ENCODE measurements at places on chromosomes 2 and 18.

- DNase-seq: no peak
Observed at GRCh38 chr2:45812011-45812500, 160.6 kb downstream of the PRKCE start.

DNA sequence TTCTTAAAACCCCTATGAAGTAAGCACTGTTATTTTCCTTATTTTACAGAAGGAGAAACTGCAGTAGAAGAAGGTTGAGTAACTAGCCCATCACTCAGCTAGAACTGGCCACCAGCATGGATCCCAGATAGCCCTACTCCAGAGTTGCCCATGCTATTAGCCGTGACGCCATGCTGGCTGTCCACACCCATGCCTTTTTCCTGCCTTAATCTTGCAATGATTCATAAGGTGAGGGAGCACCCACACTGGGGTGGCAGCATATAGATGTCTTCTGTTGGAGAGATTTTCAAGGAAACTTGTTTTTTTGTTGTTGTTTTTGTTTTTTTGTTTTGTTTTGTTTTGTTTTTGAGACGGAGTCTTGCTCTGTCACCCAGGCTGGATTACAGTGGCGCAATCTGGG is 204.1 kb upstream of the HAAO start:
- no peak for DNase-seq

DNA sequence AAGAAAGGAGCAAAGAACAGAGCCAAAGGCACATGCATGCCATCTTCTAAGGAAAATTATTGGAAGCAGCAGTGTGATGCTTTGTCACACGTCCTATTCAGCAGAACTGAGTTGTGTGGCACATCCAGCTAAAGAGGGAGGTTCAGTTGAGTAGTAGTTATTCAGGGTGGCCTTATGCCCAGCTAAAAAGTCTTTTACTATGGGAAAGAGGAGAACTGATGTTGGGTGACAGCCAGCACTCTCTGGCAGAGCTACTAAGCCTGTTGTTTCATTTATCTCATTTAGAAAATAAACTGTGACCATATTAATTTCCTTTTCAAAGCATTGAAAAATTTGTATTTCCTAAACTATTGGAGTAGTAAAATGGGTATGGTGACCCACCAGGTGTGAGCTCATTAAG is 18.5 kb downstream of the ITGA6 start:
- no peak for DNase-seq

DNA sequence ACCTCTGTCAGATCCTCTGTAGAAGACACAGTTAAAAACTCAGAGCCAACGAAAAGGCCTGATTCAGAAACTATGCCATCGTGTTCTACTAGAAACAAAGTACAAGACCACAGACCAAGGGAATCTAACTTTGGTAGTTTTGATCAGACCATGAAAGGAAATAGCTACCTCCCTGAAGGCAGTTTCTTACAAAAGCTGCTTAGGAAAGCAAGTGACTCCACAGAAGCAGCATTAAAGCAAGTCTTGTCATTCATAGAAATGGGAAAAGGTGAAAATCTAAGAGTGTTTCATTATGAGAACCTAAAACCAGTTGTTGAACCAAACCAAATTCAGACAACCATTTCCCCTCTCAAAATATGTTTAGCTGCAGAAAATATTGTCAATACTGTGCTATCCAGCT is 58.2 kb downstream of the FSIP2 start:
- no peak for DNase-seq

DNA sequence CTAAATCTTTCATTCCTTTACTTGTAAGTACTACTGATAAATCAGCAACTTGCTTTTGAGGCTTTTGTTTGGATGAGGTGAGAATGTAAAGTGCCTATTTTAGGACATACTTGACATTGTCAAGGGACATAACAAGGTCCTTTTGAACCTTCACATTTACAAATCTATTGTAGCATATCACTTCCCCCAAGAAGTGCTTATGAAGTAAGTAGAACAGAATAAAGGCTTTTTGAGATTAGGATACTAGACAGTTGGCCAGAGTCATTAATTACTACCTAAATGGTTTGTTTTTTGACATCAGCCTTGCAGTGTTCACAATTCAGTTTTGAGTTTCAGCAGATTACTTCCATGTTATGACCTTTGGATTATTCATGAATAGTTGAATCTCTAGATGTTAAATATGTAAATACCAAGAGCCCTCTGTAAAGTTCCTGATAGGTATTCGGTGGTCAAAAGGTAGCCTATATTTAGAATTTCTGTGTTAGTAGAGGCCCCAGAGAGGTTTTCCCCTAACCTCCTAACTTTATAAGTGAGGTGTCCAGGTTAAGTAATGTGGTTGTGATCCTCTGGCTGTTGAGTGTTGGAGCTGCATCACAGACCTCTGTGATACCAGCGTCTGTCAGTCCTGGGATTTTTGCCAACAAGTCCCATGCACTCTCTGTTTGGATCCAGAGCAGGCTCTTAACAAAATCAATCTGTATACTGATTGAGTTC is 67.2 kb downstream of the LCLAT1 start:
- DNase-seq: no peak

- no peak for DNase-seq
Observed at GRCh38 chr2:130790804-130791616, 35.7 kb downstream of the AMER3 start.

DNA sequence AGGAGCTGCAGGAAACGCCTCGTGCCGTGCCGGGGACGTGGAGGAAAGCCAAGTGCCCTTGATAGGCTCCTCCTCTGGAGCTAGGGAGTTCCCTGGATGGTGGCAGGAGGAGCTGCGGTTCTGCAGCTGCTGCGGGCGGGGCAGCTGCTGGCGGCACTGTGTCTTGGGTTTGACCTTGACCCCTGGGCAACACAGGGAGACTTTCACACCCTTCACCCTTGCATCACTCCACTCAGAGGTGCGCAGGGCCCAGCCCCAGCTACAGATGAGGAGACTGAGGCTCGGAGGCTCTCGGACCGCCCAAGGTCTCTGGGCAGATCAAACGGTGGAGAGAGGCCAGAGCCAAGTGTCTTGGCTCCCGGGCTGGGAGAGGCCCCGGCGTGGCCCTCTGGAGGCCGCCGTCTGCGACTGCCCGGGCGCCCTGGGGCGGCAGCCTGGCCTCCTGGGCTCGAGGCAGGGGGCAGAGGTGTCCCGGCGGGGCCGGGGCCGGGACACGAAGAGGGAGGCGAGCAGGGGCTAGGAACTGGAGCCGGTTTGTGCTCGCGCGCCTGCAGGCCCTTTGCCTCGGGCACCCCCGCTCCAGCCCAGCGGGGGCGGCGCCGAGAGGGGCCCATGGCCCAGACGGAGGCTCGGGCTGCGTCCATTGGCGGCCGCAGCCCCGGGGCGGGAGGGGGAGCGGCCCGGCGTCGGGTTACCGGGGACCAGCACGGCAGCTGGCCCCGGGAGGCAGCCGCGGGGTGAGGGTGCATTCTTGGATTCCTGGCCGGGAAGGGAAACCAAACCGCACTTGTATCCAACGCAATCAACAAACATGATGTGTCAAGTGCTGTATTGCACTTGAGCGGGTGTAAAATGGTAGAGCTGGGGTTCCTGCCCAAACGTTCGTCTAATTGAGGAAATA is 129.6 kb upstream of the SLC1A4 start:
- DNase-seq: no peak

DNA sequence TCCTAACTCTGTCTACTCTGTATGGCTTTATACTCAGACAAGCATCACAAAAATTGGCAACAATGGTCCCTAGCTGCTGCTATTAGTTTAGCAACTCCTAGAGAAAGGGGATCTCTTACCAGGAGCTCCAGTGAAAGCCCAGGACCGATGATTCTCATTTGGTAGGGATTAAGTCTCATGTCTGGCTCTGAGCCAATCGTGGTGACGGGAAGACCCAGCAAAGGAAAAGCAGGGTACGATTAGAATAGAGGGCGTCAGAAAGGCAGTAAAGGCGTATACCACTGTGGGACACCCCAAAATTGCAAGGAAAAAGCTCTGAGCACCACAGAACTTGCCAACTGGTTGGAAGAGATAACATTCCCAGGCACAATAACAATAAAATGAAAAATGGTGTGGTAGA is 129.5 kb downstream of the MTCL1 start:
- no peak for DNase-seq

DNA sequence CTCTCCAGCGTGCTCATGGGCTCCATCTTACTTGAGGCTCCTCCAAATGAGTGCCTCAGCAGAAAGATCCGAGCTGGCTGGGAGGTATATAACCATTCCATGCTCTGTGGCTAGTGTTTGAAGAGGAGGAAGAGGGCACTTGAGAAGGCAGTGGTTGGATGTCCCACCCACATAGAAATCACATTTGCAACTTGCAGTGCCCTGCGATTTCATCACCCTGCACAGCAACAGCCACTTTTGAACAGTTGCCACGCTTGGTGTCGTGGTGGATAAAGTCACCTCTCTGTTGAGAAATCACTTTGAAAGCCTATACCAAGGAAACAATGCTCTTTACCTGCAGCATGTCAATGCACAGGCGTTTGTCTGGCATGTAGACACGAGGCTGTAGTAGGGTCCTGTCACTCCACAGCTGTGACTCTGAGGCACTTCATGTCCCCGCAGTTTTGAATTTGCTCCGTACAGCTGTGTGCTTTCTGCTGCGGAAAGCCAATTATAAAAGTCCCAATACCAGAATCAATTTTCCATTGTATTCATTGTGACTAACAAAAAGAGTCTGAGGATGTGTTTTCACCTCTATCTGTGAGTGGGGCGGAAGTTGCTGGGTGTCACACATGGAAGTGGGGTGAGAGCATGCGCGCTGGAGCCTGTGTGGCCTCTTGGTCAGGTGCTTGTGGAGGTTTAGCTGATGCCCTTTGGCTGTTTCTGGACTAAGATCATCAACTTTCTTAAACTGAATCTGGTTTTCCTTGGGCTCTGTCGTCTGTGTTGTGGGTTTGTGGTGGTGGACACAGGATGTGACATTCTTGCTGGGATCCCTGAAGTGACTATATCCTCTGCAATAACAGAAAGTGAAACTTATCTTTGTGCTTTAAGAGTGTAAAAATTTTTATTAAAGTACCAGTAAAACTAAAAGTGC is 2.8 kb downstream of the CNDP2 start:
- peak; percentile 78 for DNase-seq

GRCh38 chr2:66570471-66570870 is 135.5 kb downstream of the MEIS1 start:
- DNase-seq: no peak

DNA sequence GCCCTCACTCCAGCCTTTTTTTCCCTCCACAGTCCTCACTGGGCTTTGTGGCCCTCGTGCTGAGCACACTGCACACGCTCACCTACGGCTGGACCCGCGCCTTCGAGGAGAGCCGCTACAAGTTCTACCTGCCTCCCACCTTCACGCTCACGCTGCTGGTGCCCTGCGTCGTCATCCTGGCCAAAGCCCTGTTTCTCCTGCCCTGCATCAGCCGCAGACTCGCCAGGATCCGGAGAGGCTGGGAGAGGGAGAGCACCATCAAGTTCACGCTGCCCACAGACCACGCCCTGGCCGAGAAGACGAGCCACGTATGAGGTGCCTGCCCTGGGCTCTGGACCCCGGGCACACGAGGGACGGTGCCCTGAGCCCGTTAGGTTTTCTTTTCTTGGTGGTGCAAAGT is 39.4 kb downstream of the STEAP3 start:
- DNase-seq: no peak

DNA sequence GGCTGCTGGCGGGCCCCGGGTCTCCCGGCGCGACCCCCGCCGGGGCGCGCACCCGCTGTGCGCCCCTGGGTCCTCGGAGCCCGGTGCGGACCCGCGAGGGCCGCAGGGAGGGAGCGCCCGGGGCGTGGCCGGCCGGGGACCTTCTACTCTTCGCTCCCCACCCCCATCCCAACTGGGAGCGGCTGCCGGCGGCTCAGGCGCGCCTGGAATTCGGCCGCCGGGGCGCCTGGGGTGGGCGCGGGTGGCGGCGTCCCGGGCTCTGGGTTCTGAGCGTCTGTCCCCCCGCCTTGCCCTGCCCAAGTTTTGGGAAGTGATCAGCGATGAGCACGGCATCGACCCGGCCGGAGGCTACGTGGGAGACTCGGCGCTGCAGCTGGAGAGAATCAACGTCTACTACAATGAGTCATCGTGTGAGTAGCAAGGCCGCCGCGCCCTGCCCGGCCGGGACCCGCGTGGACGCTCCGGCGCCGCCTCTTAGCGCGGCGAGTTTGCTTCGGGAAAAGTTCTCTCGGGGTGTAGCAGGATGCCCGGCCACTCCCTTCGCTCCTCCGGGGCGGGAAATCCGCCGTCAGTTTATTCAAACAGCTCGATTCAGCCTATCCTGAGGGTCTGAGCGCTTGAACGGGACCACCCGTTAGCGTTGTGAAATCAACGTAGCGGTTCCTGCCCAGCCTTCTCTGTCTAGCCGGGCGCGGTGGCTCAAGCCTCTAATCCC is 502 bp downstream of the TUBB6 start:
- peak; percentile 26 for DNase-seq

GRCh38 chr2:160225722-160226121 is 25.6 kb upstream of the ITGB6 start:
- no peak for DNase-seq

- DNase-seq: no peak
Observed at GRCh38 chr2:57343391-57344006, 703.1 kb upstream of the VRK2 start.

DNA sequence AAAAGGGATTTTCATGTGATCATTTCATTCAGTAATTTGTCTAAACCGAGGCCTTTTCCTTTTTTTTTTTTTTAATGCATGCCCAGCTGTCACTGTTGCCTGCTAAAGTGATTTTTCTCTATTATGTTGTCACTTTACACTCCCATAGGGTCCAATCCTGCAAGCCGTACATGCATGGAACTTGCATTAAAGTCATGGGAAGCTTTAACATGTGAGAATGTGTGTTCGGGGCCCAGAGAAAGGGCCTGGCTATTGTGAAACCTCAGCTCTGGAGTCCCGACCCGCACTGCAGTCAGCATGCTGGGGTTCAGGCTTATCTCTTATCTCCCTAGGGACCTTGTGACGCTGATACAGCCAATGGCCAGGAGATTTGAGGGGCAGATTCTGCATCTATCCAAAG is 474.6 kb downstream of the SLC4A3 start:
- DNase-seq: no peak

DNA sequence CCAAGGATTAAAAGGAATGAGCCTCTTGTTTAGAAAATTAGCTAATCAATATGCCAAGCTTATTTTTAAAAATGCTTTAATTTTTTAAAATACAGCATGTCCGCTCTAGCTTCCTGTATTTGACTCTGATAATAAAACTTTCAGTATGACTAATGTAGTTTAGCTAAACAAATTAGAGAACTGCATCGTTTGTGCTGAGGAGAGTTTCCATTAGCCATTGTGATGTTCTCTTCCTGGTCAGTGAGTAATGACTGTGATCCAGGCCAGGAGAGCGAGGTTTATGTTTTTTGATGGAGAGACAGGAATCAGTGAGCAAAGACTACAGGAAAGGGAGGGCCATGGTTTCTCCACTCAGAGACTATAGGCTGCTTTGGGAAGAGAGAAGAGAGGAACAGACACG is 237.2 kb upstream of the ETAA1 start:
- no peak for DNase-seq
